Activated B cell treated with CpG ODN at 0.5 μM for 24 hours (primary cell): ENCODE measurements at places on chromosomes 5 and 9.

GRCh38 chr9:78235256-78235761 lies 566 bp upstream of the CEP78 start:
- no peak for DNase-seq

DNA sequence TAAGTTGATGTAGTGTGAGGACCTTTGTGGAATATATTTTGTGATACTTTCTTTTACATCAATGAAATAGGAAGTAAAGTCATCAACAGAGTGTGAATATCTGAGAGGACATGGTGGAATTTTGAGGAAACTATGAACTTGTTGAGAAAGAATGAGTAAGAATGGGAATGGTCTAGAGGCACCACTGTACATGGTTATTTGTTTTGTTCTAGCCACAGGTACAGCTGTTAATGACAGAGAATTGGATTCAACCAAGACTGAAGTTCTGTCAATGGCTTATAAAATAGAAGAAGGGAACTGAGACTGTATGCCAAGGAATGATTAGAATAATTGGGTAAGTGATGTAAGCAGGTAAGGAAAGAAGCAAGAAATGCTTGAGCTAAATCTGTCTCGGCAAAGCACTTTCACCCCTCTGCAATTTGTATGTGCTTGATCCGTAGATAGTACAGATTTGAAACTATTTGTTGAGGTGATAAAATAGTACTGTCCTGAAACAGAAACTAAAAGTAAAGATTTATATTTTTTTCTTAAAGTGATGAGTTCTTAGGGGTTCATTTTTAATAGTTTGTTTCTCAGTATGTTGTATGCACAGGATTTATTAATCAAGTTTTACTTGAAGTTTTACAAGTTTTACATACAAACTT lies 468.8 kb upstream of the SMC2 start:
- DNase-seq = no peak

- DNase-seq = no peak
These were observed 2.0 kb downstream of the AK1 start for GRCh38 chr9:127875306-127875966.

DNA sequence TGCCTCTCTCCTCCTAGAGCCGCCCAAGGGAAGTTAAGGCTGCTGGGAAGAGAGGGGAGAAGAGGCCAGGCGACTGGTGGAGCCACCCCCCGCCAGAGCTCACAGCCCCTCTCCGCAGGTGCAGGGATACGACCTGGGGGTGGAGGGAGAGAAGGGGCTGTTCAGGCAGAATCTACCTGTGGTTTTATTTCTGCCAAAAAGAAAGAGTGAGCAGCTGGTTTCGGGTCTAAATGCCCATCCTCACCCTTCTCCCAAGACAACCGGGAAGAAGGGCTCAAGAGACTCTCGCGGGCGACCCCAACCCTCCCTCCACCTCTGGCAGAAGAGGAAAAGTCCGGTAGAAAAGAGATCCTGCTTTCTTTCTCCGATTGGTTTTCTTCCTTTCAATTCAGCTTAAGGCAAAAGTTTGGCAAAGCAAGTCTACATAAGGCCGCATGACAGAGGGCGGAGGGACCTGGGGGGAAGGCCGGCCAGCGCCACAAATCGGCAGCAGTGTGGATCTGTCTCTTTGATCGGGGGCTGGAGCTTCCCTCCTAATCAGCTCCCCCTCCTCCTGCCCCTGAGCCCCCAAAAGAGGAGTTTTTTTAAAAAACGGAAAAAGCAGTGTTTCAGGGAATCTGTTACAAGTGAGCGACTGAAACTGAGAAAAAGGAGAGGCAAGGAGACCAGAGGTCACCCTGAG lies 16.3 kb downstream of the FAM78A start:
- DNase-seq = no peak

- no peak for DNase-seq
These were observed 416.3 kb downstream of the NR2F1-AS1 start for GRCh38 chr5:93164690-93165089.

DNA sequence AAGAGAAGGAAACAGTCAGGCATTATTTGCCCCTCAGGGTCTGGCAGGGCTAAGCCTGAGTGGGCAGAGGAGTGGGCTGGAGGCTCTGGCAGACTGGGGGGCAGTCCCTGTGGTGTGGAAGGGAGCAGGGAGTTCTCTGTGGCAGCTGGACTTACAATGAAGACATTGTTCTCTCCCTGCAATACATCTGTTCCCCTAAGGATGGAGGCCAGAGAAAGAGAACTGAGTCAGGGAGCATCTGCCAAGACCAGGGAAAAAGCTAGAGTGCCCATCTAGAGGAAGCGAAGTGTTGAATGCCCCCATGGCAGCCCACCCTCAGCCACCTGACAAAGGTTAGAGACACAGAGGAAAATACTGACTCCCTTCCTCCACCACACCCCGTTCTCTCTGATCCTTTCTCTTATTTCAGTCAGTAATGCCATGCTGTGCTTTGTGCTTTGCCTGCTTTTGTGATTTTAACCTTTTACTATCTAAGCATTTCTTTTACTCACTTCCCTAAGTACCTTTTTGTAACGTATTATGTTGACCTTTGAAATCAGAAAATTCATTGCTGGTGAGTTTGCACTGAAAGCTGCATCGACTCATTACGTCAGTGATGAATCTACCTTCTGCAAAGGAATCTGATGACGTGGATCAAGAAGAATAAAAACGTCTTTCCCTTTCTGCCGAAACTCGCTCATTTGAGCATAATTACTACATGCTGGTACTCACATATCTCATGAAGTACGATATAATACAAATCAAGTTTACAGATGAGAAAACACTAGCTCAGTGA lies 76.0 kb downstream of the ACTL7B start:
- no peak for DNase-seq
